PC-9 (cell line): ENCODE measurements at places on chromosomes 12 and 14.

DNA sequence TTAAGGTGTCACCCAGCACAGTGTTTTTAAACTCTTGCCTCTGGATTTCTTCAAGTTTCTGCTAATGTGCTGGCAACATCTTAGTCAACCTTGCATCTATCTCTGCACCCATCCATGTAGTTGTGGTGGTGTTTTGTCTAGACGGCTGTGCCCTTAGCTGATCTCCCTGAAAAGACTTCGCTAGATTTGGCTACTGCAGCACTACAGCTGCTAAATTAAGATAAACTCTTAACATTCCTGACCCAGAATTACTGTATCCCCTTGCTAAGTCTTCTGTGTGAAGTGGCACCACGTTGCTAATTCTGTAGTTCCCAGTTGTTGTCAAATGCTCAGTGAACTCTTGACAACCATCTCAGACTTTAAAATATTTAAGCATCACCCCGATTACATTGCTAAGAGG, 66.8 kb downstream of the SRGAP1 start:
- H3K27ac ChIP-seq = no peak overlapping the region
- H3K36me3 ChIP-seq = peaks cover 4% of the 10 kb centered on the region; the same call in 1 of the 2 replicates
- no peaks in the 10 kb centered on the region for H3K27me3 ChIP-seq
- H3K4me3 ChIP-seq = no peak overlapping the region
- peaks cover 29% of the 10 kb centered on the region for H3K4me1 ChIP-seq
- no peak for DNase-seq

DNA sequence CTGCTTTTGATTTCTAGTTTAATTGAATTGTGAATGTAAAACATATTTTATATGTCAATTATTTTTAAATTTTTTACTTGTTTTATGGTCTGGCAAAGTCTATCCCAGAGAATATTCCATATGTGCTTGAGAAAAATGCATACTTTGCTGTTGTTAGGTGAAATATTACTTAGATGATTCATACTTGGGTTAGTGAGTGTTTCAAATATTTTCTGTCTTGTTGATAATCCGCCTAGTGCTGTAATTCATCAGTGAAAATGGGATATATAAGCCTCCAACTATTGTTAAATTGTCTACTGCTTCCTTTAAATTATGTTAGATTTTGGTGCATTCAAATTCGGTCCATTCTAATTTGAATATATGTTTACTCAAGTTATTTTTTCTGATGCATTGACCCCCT, 395.5 kb downstream of the LRFN5 start:
- H3K36me3 ChIP-seq = no peaks in the 10 kb centered on the region
- H3K4me3 ChIP-seq = no peak overlapping the region
- no peaks in the 10 kb centered on the region for H3K27me3 ChIP-seq
- H3K4me1 ChIP-seq = no peaks in the 10 kb centered on the region
- no peak overlapping the region for H3K27ac ChIP-seq
- DNase-seq = no peak

DNA sequence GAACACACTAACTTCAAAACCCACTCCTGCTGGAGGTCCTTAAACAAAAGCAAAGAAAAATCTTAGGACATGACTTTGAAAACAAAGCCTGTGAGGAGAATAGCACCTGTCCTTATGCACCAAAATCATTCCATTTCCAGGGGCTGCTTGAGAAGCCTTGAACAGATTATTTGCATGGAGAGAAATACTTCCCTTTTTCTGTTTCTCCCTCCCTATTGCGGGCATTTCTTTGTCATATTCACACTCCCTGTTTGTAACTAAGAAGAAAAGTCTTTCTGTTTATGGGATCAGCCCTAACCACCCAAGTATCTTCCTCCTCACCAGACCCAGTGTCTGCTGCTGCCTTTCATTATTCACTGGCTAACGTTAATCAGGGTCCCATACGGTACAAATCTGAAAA, 218.8 kb downstream of the DPF3 start:
- H3K4me1 ChIP-seq = no peaks in the 10 kb centered on the region
- H3K4me3 ChIP-seq = no peak overlapping the region
- no peaks in the 10 kb centered on the region for H3K36me3 ChIP-seq

DNA sequence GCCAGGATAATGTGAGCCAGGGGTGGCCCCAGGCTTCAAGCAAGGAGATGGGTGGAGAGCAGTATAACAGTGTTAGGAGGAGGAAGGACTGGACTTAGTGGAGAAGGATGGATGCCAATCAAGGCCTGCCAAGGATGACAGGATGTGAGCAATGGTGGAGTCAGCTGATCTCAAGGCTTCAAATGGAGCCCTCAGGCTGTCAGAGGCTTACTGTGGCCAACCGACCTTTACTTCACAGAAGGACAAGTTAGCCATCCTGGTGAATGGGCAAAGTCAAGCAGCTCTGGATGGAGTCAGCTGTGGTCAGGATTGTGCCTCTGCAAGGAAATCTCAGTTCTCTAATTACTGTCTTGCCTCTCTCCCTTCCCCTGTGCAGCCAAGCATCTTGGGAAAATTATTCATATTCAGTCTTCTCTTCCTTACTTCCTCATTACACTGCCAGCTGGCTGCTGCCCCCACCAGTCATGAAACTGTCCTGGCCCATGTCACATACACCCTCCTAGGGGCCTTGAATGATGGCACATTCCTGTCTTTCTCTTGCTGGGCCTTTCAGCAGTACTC, 7.6 kb upstream of the STAT6 start:
- no peak overlapping the region for H3K27ac ChIP-seq
- no peaks in the 10 kb centered on the region for H3K36me3 ChIP-seq
- H3K4me3 ChIP-seq = no peak overlapping the region
- H3K4me1 ChIP-seq = no peaks in the 10 kb centered on the region
- no peak for DNase-seq

DNA sequence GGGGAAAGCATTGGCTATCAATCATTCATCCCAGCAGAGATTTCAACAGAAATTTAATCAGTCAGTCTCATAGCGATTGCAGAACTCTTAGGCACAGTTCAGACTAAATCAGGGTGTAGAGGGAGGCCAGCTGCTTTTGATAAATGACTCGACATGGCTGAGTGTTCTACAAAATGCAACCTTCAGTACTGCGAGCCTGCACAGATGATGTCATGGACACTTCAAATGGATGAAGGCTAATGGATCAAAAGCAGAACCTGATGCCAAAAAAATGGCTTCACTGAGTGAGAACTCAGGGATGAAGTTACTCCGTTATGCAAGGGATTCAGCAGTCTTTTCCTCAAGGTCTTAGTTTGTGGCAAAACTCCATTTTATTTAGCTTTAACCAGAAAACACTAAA, 167.3 kb downstream of the DACT1 start:
- DNase-seq = no peak
- no peaks in the 10 kb centered on the region for H3K36me3 ChIP-seq

- H3K4me3 ChIP-seq = peak overlapping the region; percentile 40; the same call in 1 of the 2 replicates
- no peaks in the 10 kb centered on the region for H3K36me3 ChIP-seq
- H3K27ac ChIP-seq = peak overlapping the region; percentile 85
- DNase-seq = peak; percentile 97
- H3K4me1 ChIP-seq = peaks cover 90% of the 10 kb centered on the region
- no peaks in the 10 kb centered on the region for H3K27me3 ChIP-seq
These were observed 15.8 kb upstream of the KRT7 start for GRCh38 chr12:52217223-52217622.

- H3K27me3 ChIP-seq = no peaks in the 10 kb centered on the region
- no peak overlapping the region for H3K4me3 ChIP-seq
- H3K4me1 ChIP-seq = no peaks in the 10 kb centered on the region
- H3K36me3 ChIP-seq = no peaks in the 10 kb centered on the region
These were observed 18.2 kb downstream of the MSRB3 start for GRCh38 chr12:65296508-65297265.

DNA sequence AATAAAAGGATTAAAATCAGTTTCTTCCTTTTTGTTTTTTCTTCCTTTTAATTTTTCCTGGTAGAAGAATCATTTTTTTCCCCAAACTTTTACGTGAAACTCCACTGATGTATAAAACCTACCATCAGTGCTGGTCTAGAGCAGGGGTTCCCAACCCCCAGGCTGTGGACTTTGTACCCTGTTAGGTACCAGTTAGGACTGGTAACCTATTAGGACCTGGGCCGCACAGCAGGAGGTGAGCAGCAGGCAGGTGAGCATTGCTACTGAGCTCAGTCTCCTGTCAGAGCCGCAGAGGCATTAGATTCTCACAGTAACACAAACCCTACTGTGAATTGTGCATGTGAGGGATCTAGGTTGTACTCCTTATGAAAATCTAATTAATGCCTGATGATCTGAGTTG, 10.1 kb downstream of the SMCO2 start:
- H3K4me1 ChIP-seq = peaks cover 13% of the 10 kb centered on the region
- H3K27ac ChIP-seq = no peak overlapping the region
- H3K27me3 ChIP-seq = no peaks in the 10 kb centered on the region
- H3K36me3 ChIP-seq = no peaks in the 10 kb centered on the region

- H3K4me3 ChIP-seq = no peak overlapping the region
- no peak for DNase-seq
- peaks cover 91% of the 10 kb centered on the region for H3K27me3 ChIP-seq
- no peaks in the 10 kb centered on the region for H3K36me3 ChIP-seq
- H3K4me1 ChIP-seq = no peaks in the 10 kb centered on the region
- H3K27ac ChIP-seq = no peak overlapping the region
These were observed 48.2 kb downstream of the DPF3 start for GRCh38 chr14:72845683-72846082.

GRCh38 chr12:62581288-62582064, 114.8 kb downstream of the MON2 start:
- no peaks in the 10 kb centered on the region for H3K36me3 ChIP-seq
- H3K27me3 ChIP-seq = no peaks in the 10 kb centered on the region
- DNase-seq = peak; percentile 45
- H3K4me3 ChIP-seq = no peak overlapping the region
- no peak overlapping the region for H3K27ac ChIP-seq

DNA sequence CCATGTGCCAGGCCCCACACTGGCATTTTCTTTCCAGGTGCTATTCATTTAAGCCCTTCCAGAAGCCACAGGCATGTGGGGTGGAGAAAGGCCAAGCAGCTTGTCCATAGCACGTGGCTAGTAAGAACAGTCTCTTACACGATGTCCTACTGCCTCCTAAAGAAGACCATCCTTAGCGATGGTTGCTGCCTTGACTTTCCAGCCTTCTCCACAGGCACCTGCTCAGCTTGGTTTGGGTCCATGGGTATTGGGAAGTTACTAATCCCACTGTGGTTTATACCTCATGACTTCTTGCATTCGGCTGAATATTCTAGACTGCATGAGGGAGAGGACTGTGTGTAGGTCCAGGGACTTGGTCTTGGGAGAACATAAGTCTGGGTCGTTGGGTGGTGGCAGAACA, 49.2 kb downstream of the NINJ2 start:
- DNase-seq = no peak
- H3K36me3 ChIP-seq = no peaks in the 10 kb centered on the region
- H3K4me1 ChIP-seq = peaks cover 27% of the 10 kb centered on the region
- no peak overlapping the region for H3K4me3 ChIP-seq
- H3K27me3 ChIP-seq = no peaks in the 10 kb centered on the region
- H3K27ac ChIP-seq = no peak overlapping the region

GRCh38 chr14:100862277-100862676, 36.4 kb downstream of the MEG3 start:
- H3K27me3 ChIP-seq = peaks cover 32% of the 10 kb centered on the region
- H3K4me3 ChIP-seq = no peak overlapping the region
- no peaks in the 10 kb centered on the region for H3K4me1 ChIP-seq

DNA sequence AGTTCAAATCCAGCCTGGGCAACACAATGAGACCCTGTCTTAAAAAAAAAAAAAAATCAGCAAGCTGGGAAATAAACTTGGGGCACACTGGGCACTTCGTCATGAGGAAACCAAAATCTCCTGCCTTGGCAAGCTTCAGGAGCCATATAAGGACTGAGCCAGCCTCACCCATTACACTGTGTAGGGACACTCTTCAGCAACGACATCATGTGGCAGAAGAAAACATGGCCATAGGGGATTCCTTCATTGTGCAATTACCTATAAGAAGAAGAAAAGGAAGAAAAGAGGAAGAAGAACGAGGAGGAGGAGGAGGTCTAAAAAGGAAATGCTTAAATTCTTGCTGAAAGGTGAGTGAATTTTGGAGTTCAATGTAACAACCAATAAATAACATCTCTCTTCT, 26.1 kb upstream of the IFNG start:
- 0 out of 2 replicates have a peak, but pooled peaks cover 3% of the 10 kb centered on the region for H3K4me1 ChIP-seq
- DNase-seq = no peak
- H3K4me3 ChIP-seq = no peak overlapping the region
- H3K27me3 ChIP-seq = no peaks in the 10 kb centered on the region

- H3K4me3 ChIP-seq = no peak overlapping the region
- H3K36me3 ChIP-seq = no peaks in the 10 kb centered on the region
- H3K27ac ChIP-seq = no peak overlapping the region
- H3K4me1 ChIP-seq = no peaks in the 10 kb centered on the region; the same call in 1 of the 2 replicates
- peak; percentile 65 for DNase-seq
These were observed 32.6 kb downstream of the SLC35F4 start for GRCh38 chr14:57833323-57833722.

DNA sequence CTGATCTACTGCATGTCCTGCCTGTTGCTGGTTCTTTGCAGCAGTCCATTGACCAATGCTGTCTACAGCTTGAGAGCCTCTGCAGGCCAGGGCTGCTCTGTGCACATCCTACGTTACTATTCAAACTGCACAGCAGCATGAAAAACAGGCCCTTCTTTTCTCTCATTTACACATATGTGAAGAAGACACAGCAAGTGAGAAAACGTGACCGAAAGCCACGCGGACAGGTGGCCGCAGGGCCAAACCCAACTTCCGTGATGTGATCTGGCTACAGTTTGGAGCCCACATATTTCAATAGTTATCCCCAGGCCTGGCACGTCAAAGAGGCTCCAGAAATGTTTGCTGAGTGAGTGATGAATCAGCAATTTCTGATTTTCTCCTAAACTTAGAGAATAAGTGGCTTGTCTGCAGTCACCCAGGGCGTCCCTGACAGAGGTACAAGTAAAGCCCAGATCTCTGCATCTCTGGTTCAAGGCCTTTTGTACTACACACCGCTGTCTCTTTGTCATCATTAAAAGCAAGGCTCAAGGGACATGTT, 17.9 kb upstream of the TCL1B start:
- no peaks in the 10 kb centered on the region for H3K4me1 ChIP-seq
- no peaks in the 10 kb centered on the region for H3K36me3 ChIP-seq

GRCh38 chr12:1638203-1638602, 9.2 kb downstream of the WNT5B start:
- no peaks in the 10 kb centered on the region for H3K36me3 ChIP-seq
- H3K4me1 ChIP-seq = no peaks in the 10 kb centered on the region
- no peak overlapping the region for H3K27ac ChIP-seq

- peaks cover 95% of the 10 kb centered on the region for H3K27me3 ChIP-seq
- no peaks in the 10 kb centered on the region for H3K4me1 ChIP-seq
- no peaks in the 10 kb centered on the region for H3K36me3 ChIP-seq
These were observed 14.7 kb upstream of the TBX3 start for GRCh38 chr12:114698566-114699163.

- H3K27ac ChIP-seq = no peak overlapping the region
- H3K4me3 ChIP-seq = no peak overlapping the region
- peaks cover 2% of the 10 kb centered on the region; the same call in 1 of the 2 replicates for H3K27me3 ChIP-seq
- no peaks in the 10 kb centered on the region for H3K36me3 ChIP-seq
These were observed 28.0 kb upstream of the C12orf42 start for GRCh38 chr12:103523771-103524170.

DNA sequence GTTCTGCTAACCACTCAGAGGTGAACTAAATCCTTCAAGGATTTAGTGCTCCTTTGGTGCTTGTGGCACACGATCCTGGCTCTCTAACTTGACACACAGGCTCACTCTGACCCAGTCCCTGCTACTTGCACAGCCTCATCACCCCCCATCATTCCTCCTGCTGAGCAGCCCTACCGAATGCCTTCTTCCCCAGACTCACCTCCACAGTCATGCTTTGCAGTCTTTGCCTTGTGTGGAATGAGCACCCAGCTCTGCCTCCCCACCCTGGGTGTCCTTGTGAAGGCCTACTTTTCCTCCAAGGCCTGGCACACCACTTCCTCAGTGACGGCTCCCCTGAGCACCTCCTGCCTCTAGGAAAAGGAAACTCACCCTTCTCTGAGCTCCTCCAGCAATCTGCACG, 7.9 kb upstream of the TINF2 start:
- no peak for DNase-seq
- H3K27me3 ChIP-seq = no peaks in the 10 kb centered on the region
- H3K4me3 ChIP-seq = no peak overlapping the region
- no peaks in the 10 kb centered on the region for H3K4me1 ChIP-seq
- H3K36me3 ChIP-seq = no peaks in the 10 kb centered on the region
- H3K27ac ChIP-seq = no peak overlapping the region
